Central memory CD8-positive, alpha-beta T cell (primary cell): ENCODE measurements at places on chromosomes 4 and X.

GRCh38 chr4:128868758-128869157 is 59.3 kb downstream of the JADE1 start:
- no peak for DNase-seq
- H3K27ac ChIP-seq = no peak overlapping the region
- H3K27me3 ChIP-seq = no peaks in the 10 kb centered on the region
- peaks cover 41% of the 10 kb centered on the region for H3K36me3 ChIP-seq
- no peak overlapping the region for H3K4me3 ChIP-seq

DNA sequence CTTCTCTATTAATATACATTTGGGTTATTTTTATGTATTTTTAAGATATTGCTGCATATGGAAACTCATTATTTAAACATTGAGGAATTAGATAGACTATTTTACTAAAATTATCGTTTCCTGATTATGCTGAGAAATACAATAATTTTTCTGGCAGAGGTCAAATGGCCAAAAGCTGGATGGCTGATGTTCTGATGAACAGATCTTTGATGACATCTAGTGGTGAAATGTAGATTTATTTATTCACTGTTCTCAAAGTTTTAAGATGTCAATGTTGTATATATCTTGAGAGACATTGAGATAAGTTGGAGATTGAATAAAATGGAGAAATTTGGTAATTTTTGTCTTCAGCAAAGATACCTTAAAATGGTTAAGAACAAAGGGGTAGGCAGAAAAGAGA is 96.2 kb downstream of the UGT8 start:
- H3K27me3 ChIP-seq = no peaks in the 10 kb centered on the region
- DNase-seq = no peak
- no peaks in the 10 kb centered on the region for H3K4me1 ChIP-seq

GRCh38 chrX:7085879-7086278 is 61.6 kb upstream of the STS start:
- H3K4me1 ChIP-seq = peaks cover 46% of the 10 kb centered on the region
- peak overlapping the region; percentile 6 for H3K4me3 ChIP-seq
- DNase-seq = no peak
- no peaks in the 10 kb centered on the region for H3K27me3 ChIP-seq
- H3K27ac ChIP-seq = peak overlapping the region; percentile 59

- H3K27ac ChIP-seq = no peak overlapping the region
- no peak overlapping the region for H3K4me3 ChIP-seq
- H3K27me3 ChIP-seq = no peaks in the 10 kb centered on the region
- peaks cover 21% of the 10 kb centered on the region for H3K4me1 ChIP-seq
- H3K36me3 ChIP-seq = peaks cover 3% of the 10 kb centered on the region
- DNase-seq = no peak
These were observed 8.9 kb upstream of the SMIM43 start for GRCh38 chr4:121773883-121774282.

GRCh38 chrX:71178908-71179307 is 34.3 kb downstream of the NLGN3 start:
- no peak overlapping the region for H3K27ac ChIP-seq
- H3K4me3 ChIP-seq = no peak overlapping the region
- DNase-seq = peak; percentile 14

DNA sequence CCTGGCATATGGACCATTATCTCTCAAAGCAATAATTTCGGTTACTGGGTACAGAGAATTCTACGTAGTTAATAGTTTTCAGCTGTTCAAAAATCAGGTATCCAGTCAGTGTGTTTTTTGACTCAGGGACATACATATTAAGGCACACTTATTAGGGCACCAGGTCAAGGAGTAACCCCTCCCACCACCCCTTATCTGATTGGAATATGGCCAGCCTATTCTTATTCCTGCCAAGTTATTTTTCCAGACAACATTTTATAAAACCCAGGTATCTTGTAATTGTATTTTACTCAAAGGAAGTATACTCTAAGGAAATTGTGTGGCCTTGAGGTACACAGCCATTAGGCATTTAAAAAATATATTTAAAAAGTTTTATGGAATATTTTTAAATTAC is 4.3 kb downstream of the ZFX start:
- peaks cover 50% of the 10 kb centered on the region for H3K4me1 ChIP-seq
- H3K36me3 ChIP-seq = peaks cover 25% of the 10 kb centered on the region
- H3K27me3 ChIP-seq = no peaks in the 10 kb centered on the region
- H3K27ac ChIP-seq = peak overlapping the region; percentile 84
- peak overlapping the region; percentile 89 for H3K4me3 ChIP-seq
- no peak for DNase-seq

DNA sequence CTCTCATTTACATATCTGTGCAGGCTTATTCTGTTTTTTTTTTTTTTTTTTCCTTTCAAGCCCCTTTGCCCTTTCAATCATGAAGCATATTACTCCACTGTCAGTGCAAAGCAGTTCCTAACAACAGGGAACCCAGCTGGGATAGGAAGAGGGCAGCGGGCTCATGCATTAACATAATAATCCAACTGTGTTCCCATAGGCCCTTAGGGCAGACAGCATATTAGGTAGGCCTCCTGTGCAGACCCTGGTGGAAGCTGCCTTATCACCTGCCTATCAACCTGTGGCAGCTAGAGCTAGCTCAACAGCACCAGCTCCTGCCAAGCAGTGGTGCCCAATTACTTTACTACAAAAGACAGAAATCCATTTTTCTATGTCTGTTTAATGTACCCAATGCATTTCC is 49.3 kb downstream of the SLC10A7 start:
- H3K36me3 ChIP-seq = peaks cover 3% of the 10 kb centered on the region
- DNase-seq = no peak
- H3K4me1 ChIP-seq = no peaks in the 10 kb centered on the region
- no peaks in the 10 kb centered on the region for H3K27me3 ChIP-seq
- no peak overlapping the region for H3K27ac ChIP-seq

GRCh38 chrX:131795442-131796229 is 227.5 kb upstream of the STK26 start:
- no peak overlapping the region for H3K4me3 ChIP-seq
- no peaks in the 10 kb centered on the region for H3K4me1 ChIP-seq
- H3K36me3 ChIP-seq = peaks cover 1% of the 10 kb centered on the region
- DNase-seq = no peak
- H3K27me3 ChIP-seq = no peaks in the 10 kb centered on the region

GRCh38 chr4:1242506-1243450 is 6.2 kb downstream of the CTBP1 start:
- no peaks in the 10 kb centered on the region for H3K27me3 ChIP-seq
- no peak for DNase-seq
- H3K36me3 ChIP-seq = peaks cover 30% of the 10 kb centered on the region
- peaks cover 54% of the 10 kb centered on the region for H3K4me1 ChIP-seq
- H3K27ac ChIP-seq = peak overlapping the region; percentile 75
- peak overlapping the region; percentile 27 for H3K4me3 ChIP-seq

DNA sequence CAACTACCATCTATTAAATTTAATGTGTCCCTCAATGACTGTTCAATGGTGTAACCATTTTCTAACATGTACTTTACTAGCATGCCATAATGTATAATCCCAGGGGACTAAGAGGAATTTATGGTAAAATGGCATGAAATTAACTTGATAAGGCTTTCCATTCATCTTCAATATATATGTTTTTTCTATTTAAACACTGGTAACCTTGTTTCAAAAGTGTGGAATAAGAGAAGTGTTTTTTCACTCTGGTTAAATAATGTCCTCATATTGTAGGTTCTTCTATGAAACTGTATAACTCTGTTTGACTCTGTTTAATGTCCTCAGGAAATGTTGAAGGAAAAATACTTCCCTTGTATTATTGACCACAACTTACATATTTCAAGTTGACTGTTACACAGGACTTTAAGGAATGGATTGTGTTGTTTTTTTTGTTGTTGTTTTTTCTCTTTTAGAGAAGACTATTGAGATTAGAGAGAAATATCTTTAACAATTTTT is 113.8 kb upstream of the ARSJ start:
- H3K36me3 ChIP-seq = no peaks in the 10 kb centered on the region
- H3K4me3 ChIP-seq = no peak overlapping the region
- no peak for DNase-seq
- peaks cover 11% of the 10 kb centered on the region for H3K27me3 ChIP-seq

DNA sequence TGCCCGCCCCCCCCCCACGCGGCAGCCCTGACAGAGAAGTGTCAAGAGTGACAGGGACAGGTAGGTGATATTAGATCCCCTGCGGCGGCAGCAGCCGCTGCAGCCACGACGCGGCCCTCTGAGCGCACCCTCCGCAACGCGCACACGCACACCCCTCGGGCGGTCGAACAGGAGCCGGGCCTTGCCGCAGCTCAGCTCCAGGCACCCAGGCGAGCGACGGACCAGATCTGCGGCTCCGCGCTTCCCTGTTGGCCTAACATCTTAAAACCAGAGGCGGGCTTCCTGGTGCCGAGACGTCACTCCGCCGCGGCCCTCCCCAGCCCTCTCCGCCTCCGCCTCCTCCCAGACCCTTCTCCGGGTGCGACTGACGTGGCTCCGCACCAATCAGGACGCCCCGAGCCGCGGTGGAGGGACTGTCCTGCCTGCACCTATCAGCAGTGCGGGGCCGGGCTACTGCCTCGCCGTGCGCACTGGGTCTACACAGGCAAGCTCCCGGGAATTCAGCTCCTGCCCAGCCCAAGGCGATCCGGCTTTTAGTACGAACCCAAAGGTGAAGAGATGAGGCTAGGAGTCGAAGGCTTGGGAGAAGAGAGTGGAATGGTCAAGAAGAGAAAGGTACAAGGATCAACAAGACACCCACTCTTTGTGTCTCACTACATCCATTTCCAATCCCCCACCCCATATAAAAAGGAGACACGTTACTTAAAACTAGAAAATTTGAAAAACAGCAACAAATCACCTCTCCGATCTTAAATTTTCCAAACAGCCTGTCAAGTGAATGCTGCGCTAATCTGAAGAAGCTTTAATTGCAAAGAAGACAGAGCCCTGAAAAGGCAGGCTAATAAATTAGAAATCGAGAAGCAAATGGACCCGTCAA is at the start of gene PITX2:
PITX2 (minus strand) TSS at position 237 of the 877 bp plus-strand sequence. CDS start 617 bp downstream, outside the sequence.
- H3K27me3 ChIP-seq = peaks cover 100% of the 10 kb centered on the region
- DNase-seq = no peak
- no peak within 1 kb of the TSS for H3K27ac ChIP-seq
- peaks cover 12% of the 10 kb centered on the region for H3K4me1 ChIP-seq
- H3K36me3 ChIP-seq = peaks cover 6% of the 10 kb centered on the region

DNA sequence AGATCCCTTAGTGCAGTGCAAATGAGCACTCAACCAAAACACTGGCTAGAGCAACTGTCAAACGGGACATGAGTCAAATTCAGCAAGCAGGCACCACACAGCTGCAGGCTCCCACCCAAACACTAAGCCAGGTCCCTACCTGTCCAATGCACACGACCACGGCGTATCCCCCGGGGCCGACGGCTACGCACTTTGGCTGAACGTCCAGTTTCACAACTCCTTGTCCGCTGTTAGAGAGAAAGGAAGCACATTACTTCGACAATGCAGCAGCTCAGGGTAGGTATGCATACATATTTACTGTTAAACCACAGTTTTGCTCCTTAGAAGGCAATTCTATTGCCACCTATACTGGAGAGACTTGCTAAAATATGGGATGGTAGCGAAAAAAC is 35.4 kb downstream of the WDR1 start:
- H3K36me3 ChIP-seq = peaks cover 78% of the 10 kb centered on the region
- H3K27ac ChIP-seq = no peak overlapping the region

DNA sequence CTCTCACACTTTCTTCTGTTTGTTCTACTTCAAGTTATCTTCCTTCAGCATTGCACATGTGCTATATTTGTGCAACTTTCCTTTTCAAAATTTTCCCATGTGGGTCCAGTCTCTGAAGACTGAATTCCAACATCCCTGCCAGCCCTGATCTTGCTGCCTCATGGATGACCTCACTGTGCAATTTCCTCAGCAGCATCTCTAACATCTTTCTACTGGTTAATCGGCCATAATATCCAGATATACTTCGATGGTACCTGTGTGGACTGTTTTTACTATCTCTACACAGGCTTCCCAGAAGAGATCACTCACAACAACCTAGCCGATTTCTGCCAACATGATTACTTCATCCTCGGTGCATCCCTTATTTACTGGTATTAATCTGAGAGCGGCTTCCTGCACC is 41.5 kb downstream of the GPM6A start:
- H3K4me1 ChIP-seq = no peaks in the 10 kb centered on the region
- H3K36me3 ChIP-seq = no peaks in the 10 kb centered on the region
- no peak overlapping the region for H3K27ac ChIP-seq
- no peak for DNase-seq

GRCh38 chrX:4764888-4765287 is 1051.4 kb upstream of the PRKX start:
- H3K36me3 ChIP-seq = no peaks in the 10 kb centered on the region
- no peaks in the 10 kb centered on the region for H3K4me1 ChIP-seq
- H3K27ac ChIP-seq = no peak overlapping the region
- no peak for DNase-seq

DNA sequence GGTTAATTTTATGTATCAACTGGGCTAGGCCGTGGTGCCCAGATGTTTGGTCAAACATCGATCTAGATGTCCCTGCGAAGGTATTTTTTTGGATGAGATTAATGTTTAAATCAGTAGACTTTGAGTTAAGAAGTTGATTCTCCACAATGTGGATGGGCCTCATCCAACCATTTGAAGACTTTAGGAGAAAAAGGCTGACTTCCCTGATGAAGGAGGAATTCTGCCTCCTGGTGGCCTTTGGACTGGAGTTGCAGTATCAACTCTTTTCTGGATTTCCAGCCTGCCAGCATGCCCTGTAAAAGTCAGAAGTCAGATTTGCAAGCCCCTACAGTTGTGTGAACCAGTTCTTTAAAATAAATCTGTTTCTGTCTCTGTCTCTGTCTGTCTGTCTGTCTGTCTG is 91.4 kb downstream of the STK32B start:
- H3K27ac ChIP-seq = no peak overlapping the region
- no peak for DNase-seq
- H3K36me3 ChIP-seq = no peaks in the 10 kb centered on the region

GRCh38 chrX:65589304-65589703 is 54.7 kb upstream of the LAS1L start:
- no peak overlapping the region for H3K27ac ChIP-seq
- no peaks in the 10 kb centered on the region for H3K27me3 ChIP-seq
- no peak overlapping the region for H3K4me3 ChIP-seq
- no peaks in the 10 kb centered on the region for H3K36me3 ChIP-seq

GRCh38 chrX:16251782-16252181 is 84.5 kb downstream of the MAGEB17 start:
- H3K36me3 ChIP-seq = no peaks in the 10 kb centered on the region
- peaks cover 10% of the 10 kb centered on the region for H3K27me3 ChIP-seq
- H3K4me1 ChIP-seq = no peaks in the 10 kb centered on the region
- no peak overlapping the region for H3K27ac ChIP-seq
- no peak overlapping the region for H3K4me3 ChIP-seq
- DNase-seq = no peak

DNA sequence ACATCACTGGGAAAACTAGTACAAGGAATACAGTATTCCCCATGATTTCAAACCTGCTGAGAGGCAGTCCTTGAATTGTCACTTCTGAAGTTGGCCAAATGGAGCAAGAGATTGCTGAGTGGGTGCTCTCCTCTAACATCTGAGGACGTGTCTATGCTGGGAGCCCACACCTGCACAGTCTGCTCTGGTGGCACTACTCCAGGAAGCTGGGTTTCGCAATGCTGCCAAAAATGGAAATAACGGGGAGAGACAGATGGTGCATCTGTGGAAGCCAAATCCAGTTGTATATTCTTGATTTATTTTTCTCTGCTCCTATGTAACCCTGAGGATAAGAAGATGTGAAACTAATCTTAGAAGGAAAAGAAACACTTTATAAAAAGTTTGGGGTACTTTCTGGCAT is 240.1 kb upstream of the CTSO start:
- no peaks in the 10 kb centered on the region for H3K27me3 ChIP-seq
- no peak overlapping the region for H3K4me3 ChIP-seq
- H3K36me3 ChIP-seq = no peaks in the 10 kb centered on the region
- H3K27ac ChIP-seq = no peak overlapping the region
- no peaks in the 10 kb centered on the region for H3K4me1 ChIP-seq
- no peak for DNase-seq

- peaks cover 73% of the 10 kb centered on the region for H3K36me3 ChIP-seq
- H3K4me1 ChIP-seq = peaks cover 5% of the 10 kb centered on the region
- no peak overlapping the region for H3K27ac ChIP-seq
- H3K4me3 ChIP-seq = no peak overlapping the region
These were observed 24.5 kb upstream of the SCD5 start for GRCh38 chr4:82823062-82823461.
